ENCODE measurements at places on chromosomes 12 and 14.

GRCh38 chr14:52266782-52267181, 716 bp upstream of the PTGDR start:
- DNase-seq, result no peak

DNA sequence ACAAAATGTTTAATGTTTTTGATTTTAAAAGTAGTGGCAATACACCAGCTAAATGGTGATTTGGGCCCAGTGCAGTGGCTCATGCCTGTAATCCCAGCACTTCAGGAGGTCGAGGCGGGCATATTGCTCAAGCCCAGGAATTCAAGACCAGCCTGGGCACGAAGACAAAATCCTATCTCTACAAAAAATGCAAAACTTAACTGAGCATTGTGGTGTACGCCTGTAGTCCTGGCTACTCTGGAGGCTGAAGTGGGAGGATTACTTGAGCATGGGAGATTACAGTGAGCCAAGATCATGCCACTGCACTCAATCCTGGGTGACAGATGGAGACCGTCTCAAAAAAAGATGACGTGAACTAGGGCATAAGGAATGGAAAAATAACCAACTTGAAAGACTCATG, 4.7 kb downstream of the RPL36AL start:
- no peak for DNase-seq

GRCh38 chr12:9090220-9090619, 25.5 kb downstream of the A2M start:
- no peak for DNase-seq

- no peak for DNase-seq
Observed at GRCh38 chr12:108633534-108634248, at the start of gene SELPLG. Gene SELPLG, minus strand, starts transcription at chr12:108633894. Its CDS starts 9,587 bp downstream, at chr12:108624307.

GRCh38 chr12:868722-869121, 80.8 kb downstream of the RAD52 start:
- no peak for DNase-seq

DNA sequence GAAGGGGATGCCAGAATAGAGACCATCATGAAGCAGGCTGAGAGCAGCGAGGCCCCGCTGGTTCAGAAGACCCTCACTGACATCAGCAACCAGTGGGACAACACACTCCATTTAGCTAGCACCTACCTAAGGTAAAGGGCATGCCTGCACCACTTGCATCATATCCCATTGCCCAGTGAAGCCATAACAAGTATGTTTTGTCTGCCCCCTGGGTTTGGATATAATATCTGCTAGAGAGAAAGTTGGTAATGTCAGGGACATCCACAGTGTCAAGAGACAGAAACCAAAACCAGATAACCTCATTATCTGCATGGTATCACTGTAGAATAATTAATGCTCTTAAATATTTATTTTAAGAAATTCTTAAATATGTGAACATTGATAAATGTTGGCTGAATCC, 173.8 kb downstream of the SYNE2 start:
- no peak for DNase-seq

- no peak for DNase-seq
Observed at GRCh38 chr12:93679308-93679925, 2.2 kb downstream of the CRADD start.

DNA sequence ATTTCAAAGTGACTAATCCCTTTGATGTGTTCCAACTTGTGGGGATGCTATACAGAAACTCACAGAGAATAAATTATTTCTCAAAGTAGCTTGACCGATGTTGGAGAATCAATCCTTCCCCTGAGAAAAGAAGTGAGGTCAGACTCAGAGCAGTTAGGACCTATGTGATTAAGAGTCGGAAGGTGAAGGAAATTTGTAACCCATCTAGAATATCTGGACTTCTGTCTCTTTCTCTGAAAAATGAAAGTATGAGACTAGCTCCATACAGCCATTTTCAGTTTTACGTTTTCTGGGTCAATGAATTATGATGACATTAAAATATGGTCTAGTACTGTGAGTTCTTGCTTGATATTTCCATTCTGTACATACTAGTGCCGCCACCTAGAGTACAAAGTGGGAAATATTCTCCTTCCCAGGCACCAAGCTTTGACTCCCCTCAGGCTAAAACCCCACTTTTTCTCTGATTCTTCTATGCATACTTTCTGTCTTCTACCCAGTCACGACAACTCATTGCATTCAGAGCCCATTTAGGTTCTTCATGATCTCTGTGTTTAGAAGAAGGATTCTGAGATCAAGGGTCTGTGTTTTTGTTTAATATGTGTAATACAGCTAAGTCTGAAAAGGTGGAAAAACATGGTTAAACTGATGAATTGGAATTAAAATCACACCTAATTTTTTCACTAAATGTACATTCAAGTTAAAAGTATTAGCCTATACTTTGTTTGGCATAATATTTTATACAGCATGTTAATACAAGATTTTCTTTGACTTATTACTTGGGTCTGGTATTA, 6.9 kb upstream of the NTS start:
- peak; percentile 63 for DNase-seq

- DNase-seq, result no peak
Observed at GRCh38 chr14:68568907-68569897, 223.7 kb downstream of the ZFP36L1 start.

DNA sequence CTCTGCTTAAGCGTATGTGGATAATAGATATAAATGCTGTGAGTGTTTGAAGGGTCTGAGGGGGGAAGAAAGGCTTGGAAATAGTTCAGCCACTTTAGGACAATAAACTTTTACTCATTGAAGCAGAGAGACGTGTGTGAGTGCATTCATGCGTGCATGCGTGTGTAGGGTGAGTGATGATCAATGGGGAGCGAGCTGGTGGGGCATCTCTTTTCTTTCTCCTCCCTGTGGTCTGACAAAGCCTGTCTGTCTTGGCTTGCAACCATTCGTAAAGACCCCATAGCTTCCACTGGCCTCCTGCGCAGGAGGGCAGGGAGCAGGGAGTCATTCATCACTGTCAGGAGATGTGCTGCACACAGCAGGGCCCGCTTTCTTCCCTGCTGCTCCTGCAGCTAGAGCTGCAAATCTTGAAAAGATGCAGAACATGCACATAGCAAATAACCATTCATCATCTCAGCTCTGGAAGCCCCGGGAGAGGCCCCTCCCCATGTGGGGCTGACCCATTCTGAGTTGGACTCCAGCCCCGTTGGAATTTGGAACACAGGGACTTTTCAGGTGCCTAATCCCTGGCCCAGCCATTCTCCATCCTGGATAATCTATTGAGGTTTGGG, 223.2 kb downstream of the PPM1H start:
- peak; percentile 61 for DNase-seq

DNA sequence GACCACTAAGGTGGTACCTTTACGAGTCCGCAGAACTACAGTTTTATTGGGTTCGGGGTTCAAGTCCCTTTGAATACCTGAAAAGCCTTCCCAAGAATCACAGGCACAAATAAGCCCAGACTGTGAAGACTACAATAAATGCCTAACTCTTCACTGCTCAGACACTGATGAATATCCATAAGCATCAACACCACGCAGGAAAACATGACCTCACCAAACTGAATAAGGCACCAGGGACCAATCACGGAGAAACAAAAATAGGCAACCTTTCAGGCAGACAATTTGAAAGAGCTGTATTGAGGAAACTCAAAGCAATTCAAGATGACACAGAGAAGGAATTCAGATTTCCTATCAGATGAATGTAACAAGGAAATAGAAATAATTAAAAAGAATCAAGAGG, 24.2 kb upstream of the P2RX7 start:
- DNase-seq, result no peak

GRCh38 chr12:98453070-98453469, 62.3 kb upstream of the TMPO start:
- DNase-seq, result no peak

DNA sequence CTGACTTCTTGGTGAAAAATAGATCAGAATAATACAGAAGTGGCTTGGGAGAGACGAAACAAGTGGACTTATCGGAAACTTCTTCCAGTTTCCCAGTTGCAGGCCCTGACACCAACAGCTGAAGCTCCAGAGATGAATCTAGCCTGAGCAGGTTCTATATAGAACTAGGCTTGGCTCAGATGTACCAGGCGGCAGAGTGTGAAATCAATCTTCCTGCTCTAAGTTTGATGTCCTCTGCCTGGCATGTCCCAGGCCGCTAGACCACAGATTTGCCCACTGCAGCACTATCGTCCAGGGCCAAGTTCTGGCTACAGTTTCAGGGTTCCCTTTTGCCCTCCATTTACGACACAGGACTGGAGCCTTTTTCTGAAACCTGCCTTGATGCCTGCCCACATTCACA, 91.3 kb upstream of the PLEKHA5 start:
- no peak for DNase-seq

- peak; percentile 68 for DNase-seq
Observed at GRCh38 chr14:92686900-92687427, 61.5 kb downstream of the LGMN start.

- DNase-seq, result no peak
Observed at GRCh38 chr14:104550861-104551728, 28.5 kb upstream of the C14orf180 start.

DNA sequence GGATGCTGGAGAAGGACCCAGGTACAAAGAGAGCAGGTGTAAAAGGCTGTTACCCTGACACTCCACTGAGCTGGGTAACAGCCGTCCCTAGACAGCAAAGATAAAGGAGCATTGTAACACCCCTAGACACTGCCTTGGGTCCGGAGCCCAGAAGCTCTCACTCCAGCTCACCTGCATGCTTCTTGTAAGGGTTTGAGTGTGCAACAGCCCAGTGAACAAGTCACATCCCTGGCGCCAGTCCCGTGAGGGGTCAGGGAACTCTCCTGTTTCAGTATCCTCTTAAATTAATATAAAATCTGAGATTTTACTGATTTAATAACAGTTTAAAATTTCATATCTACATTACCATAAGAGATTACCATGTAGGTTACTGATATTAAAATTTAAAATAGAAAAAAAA, 124.8 kb upstream of the LMO3 start:
- no peak for DNase-seq

GRCh38 chr12:106434526-106434925, 77.0 kb downstream of the POLR3B start:
- DNase-seq, result no peak

GRCh38 chr14:59919570-59920377, at the start of gene LRRC9:
Gene LRRC9, plus strand, starts transcription at chr14:59920144.
- peak; percentile 90 for DNase-seq

GRCh38 chr14:35020713-35021112, 25.4 kb upstream of the FAM177A1 start:
- DNase-seq, result no peak

GRCh38 chr14:98183556-98183955, 1088.4 kb downstream of the BCL11B start:
- DNase-seq, result no peak

GRCh38 chr12:53198486-53199110, 8.5 kb downstream of the ITGB7 start:
- DNase-seq, result no peak

DNA sequence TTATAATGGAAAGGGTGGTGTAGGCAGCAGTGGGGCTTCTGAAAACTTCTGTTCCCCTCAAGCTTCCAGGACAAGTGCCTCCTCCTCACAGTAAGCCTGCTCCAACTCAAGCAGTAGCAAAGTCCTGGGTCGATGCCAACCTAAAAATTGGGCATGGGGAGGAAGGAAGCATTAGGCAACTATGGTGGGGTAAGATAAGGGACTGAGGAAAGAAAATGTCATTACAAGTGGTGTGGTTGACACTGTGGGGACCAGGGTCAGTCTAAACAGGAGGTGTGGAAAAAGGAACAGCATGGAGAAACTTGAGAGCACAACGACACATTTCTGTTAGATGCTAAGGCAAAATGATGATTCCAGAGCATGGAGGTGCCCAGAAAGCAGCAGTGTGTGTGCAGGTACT, 34.9 kb downstream of the WIF1 start:
- no peak for DNase-seq

GRCh38 chr14:91263329-91263728, 18.8 kb upstream of the GPR68 start:
- DNase-seq, result no peak

GRCh38 chr12:80018119-80018518, 81.2 kb upstream of the OTOGL start:
- no peak for DNase-seq

DNA sequence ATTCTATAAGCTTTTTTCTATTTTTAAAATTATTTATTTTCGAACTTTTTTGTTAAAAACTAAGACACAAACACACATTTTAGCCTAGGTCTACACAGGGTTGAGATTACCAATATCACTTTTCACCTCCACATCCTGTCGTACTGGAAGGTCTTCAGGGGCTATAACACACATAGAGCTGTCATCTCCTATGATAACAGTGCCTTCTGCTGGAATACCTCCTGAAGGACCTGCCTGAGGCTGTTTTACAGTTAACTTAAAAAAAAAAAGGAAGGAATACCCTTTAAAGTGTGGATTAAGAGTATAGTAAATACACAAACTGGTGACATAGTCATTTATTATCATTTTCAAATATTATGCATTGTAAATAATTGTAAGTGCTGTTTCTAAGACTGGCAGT, 43.0 kb downstream of the RASSF8 start:
- DNase-seq, result no peak

- DNase-seq, result peak; percentile 9
Observed at GRCh38 chr14:24817212-24818057, 183.4 kb upstream of the GZMB start.

DNA sequence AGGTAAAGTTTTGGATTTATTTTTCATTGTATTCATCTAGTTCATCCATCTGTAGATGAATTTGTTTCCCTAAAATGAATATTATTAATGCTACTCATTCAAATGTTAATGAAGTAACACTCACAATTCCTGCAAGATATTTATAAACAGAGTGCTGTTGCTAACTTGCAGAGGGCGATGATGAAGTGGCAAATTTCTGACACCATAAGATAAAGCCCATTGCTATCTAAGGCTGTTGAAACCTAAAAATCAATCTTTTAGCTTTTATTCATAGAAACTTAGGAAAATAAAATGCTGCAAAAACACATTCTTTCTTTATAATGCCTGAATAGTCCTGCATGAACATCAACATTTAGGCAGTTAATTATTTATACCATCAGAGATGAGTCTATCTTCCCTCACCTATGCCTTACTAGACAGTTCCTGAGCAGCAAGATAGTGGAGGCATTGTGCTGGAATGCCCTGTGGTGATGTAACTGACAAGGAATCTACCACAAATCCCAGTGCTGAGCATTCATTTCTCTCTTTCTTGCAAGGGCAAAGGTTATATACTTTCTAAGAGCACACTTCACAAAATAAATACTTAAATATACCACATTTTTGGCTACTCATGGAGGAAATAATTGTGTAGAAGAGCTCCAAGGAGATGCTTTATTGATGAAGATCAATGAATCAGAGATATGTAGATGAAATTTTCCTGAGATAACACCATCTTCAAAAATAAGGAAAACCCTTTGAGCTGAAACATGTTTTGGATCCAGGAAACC, 57.6 kb downstream of the LMNTD1 start:
- DNase-seq, result no peak

- DNase-seq, result peak; percentile 51
Observed at GRCh38 chr14:99628887-99629618, 15.9 kb upstream of the HHIPL1 start.

All from SK-N-DZ (cell line).